Fibroblast of mammary gland (primary cell): ENCODE measurements at places on chromosomes 7 and 10.

DNA sequence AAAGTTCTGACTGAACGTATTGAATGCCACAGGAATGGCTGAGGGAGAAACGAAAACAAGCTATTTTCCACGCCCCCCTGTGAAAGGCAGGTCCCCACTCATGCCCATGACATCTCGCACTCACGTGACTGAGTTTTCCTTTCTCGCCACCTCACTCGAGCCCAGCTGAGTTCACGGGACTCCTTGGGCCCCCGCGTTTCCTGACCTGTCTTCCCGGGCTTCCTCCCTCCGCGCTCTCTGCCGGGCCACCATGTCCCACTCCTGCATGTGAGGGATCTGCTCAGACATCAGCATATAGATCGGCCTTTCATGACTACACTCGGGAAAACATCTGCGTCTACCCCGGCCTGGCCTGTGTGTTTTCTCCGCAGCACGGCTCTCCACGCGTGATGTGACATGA lies 226.0 kb upstream of the ADARB2 start:
- DNase-seq: no peak

GRCh38 chr10:13485623-13486022 lies 43.2 kb downstream of the BEND7 start:
- peak; percentile 15 for DNase-seq

DNA sequence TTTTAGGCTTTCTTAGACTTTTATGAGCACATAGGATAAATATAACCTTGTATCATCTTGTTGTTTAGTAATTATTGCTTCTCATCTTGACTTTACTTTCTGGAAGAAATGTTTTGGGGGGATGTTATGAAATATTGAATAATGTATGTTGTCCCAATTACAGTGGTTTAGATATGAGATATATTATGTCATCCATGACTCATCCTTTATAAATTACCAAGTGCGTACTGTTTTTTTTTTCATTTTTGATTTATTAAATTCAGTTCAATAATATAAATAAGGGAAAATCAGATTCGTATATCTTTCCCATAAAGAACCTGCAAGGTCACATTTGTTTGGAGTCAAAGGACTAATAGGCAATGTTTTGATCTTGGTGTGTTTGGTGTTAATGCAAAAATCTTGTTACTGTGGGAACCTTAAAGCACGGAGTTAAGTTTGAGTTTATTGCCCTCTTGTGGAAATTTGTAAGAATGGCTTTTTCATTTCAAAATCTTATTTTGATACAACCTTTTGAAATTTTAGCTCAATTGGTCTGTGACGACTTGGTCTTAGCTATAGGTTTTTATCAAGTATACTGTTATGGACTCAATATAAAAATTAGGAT lies 108.6 kb downstream of the SRI start:
- peak; percentile 68 for DNase-seq

GRCh38 chr10:133173860-133174640 lies 14.0 kb downstream of the KNDC1 start:
- no peak for DNase-seq

- no peak for DNase-seq
Observed at GRCh38 chr7:137295739-137296324, 47.7 kb downstream of the PTN start.

DNA sequence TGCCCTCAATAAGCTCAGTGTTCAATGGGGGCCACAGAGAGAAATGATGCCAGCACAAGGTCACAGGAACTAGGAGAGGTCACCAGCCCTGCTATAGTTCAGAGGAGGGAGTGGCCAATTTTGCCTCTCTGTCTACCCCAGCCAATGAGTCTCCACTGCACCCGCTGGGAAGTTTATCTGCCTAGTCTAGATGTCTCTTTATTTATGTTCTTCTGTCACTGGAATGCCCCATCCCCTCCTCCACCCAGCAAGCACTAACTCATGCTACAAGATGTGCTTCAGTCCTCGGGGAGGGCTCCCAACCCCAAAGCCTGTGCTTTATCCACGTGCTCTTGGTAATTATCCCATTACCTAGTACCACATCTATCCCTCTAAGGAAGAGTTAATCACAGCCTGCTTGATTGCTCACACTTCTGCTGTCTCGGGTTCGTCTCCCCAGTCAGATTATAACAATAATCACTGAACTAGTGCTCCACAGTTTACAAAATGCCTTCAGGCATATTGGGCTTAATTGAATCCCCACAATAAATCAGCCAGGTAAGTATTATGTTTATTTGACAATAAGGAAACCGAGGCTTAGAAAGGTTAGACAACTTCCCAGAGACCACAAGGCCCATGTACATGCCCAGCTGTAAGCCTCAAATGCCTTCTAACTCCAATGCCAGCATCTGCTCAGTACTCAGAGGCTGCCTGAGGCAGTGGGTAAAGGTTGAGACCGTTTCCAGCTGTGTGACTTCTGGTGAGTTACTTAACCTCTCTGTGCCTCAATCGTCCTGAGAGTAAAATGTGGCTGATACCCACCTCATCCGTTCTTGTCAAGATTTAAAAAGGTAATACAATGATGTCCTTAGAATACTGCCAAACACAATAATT lies 3.9 kb downstream of the HIP1 start:
- DNase-seq: peak; percentile 63

- no peak for DNase-seq
Observed at GRCh38 chr10:110423650-110424049, 74.1 kb upstream of the DUSP5 start.

DNA sequence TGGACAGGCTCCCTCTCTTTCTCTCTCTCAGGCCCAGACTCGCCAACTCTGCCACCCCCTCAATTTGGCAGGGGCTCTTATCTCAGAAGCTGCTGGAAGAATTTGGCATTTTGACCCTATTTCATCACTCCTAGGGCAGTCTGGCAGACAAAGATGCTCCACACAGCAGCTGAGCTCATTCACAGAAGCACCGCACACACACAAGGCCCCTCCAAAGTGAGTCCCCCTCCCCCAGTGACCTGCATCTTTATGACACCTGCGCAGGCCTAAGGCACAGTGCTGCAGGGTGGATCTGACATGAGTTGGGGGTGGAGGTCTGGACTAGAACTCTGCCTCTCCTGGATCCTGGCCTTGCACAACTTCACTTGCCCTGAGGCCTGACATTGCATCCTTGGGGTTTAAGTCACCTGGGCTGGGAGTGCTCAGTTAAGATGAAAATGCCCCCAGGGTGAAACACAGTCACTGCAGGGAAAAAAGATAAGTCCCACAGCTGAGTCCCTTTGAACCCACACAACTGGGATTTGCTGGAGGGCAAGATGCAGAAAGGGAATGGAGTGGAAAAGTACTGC lies 41.1 kb upstream of the DUSP5 start:
- peak; percentile 16 for DNase-seq

- DNase-seq: peak; percentile 35
Observed at GRCh38 chr7:26199301-26200037, 1.1 kb downstream of the HNRNPA2B1 start.

DNA sequence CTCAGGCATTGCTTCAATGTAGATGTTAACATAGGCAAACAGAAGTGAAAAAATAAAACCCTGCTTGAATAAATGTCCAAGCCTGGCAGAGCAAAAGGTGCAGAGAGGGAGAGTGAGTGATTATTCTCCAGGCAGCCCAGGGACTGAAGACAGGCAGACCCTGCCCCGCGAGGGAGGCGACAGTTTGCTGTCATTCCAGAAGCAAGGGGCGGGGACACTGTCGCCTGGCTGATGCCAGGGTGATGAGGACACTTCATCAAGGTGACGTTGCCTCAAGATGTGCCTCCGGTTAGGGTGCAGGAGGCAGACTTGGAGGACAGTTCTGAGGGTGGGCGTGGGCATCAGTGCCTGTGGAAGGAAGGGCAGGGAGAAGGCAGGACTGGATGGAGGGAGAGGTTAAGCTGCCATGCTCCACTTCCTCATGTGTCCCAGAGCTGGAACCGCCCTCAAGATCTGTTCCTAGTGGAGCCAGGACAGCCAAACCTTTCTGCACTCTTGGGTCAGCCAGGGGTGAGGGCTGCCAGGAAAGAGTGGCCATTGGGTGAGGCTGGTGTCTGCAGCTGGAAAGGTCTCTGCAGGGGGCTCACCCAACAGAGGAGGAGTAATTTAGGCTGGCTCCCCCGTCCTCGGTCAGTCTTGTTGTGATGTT lies 560.5 kb upstream of the MKI67 start:
- no peak for DNase-seq

DNA sequence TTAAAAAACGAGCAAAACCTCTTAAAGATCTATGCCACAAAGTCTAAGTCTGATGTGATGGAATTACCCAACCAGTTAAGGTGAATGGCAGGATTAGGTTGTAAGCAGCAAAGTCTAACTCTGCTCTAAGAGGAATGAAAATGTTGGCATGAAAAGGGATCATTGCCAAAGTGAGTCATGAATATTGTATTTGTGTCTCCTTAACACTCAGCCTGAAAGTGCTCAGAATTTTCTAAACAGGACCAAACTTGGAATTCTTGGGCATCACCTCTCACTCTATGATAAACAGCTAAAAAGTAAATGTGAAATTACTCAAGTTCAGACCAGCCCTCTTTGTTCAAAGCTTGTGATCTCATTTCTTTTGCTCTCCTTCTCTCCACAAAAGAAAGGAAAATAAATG lies 27.0 kb downstream of the PPP1R3A start:
- peak; percentile 7 for DNase-seq

DNA sequence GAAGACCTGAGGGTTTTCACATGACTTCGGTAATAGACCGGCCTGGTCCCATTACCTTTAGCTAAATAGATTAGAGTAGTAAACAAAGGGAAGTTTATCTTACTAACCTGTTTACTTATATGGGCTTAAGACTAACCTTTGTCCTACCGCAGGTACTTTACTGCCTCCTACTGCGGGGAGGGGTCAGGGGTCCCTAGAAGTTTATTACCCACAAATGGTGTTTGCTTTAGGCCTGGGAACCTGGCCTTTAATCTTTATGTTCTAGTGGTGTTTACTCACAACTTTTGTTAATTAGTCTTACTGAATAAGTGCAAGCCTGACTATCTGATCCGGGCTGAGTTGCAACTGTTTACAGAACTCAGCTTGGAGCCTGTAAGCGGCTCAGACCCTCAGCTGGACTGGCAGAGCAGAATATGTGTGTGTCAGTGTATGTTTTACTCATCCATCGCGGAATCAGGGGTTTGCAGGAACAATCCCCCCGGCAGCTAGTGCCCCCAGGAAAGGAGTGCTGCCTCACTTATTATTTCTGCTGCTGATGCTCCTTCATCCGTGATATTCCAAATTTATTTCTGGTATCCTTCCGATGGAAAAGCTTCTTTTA lies 578.9 kb upstream of the SEMA3D start:
- no peak for DNase-seq

- DNase-seq: no peak
Observed at GRCh38 chr10:45466784-45467183, 92.8 kb downstream of the ALOX5 start.

GRCh38 chr10:34008656-34009055 lies 674.2 kb upstream of the NRP1 start:
- DNase-seq: no peak

- DNase-seq: no peak
Observed at GRCh38 chr7:35334506-35334905, 80.6 kb upstream of the TBX20 start.

- DNase-seq: no peak
Observed at GRCh38 chr7:139992353-139993044, 70.3 kb downstream of the PARP12 start.

DNA sequence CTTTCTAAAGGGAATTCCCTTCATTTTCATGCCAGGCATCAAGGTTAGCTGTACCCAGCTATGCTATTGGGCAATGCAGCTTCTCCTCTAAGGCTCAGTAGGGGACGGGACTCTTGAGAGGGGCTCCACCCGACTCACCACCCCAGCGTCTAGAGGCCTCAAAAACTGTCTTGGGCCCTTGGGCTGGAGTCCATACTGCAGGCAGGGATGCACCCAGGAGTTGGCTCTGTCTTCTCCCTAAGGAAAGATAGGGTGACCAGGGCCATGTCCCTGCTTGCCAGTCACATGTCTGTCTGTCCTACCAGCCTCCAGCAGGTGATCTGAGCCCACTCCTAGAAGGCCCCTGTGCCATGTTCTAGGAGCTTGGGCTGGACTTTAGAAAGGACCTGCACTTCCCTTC lies 1.2 kb downstream of the OPN4 start:
- DNase-seq: no peak

- no peak for DNase-seq
Observed at GRCh38 chr10:88226071-88226659, 357.0 kb downstream of the RNLS start.

DNA sequence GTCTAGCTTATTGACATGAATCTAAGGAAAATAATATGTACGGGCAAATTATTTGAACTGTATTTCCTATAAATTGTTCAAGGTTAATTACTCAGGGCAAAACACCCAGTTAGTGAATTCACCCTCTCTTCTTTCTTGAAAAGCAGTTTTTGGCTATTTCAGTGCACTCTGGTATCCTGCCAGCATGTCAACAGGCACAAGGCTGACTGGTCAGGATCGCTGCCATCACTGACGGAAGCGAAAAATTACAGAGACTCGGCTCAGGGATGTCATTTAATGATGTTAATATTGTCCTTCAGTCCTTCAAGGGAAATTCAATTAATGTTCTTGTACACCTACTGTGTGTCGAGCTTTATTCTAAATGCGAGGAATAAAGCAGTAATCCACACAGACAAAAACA lies 28.3 kb upstream of the OLAH start:
- DNase-seq: no peak

DNA sequence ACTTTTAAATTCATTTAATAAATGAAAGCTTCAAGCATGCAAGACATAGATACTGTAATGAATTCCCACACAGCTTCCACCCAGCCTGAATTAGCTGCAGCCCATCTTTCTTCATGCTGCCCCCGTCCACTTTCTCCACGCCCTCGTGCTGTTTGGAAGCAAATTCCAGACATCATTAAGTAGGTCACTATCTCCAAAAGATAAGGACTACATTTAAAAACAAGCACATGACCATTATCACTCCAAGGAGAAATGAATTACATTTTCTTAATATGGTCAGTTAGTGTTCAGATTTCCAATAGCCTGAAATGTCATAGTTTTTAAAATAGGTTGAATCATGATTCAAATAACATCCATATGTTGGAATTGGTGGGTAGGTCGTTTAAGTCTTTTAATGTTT lies 24.3 kb downstream of the LMTK2 start:
- no peak for DNase-seq

DNA sequence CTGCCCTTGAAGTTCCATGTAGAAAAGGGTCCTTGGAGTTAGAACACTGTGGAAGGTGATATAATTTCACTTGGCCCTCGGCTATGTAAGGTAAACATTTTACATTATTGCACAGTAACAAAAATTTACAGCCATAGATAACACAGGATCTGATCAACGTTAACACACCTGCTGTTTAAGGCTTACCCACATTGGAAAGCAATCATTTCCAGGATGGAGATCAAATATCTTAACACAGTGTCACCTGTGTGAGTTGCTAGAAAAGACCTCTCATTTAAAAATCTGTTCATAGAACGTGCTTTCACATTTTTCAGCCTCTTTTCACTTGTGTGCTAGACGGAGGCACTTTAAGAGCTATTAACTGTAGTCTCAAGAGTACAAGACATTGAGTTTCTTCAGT lies 1.9 kb downstream of the TMEM229A start:
- DNase-seq: no peak

DNA sequence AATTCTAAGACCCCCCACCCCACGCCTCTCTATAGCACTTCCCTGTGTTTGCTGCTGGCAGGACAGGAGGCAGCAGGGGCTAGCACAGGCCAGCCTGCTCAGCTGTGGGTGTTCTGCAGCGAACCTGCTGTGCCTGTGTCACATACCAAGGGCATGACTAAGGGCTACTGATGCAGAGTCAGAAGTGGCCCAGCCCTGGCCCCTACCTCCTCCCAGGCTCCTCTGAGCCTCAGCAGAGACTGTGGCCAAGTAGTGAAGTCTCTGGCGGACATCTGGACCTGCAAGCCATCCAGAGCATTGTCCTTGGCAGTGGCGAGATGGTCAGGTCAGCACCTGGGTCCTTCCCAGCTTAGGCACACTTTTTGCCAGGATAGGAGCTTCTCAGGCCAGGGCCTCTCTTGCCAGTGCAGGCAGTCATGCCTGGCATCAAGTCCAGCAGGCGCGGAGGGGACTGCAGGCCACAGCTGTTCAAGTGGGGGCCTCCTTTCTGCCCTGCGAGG lies 116.3 kb upstream of the RET start:
- peak; percentile 6 for DNase-seq
